SJSA1 (cell line): ENCODE measurements at places on chromosomes 16 and 17.

- peak; percentile 56 for DNase-seq
Observed at GRCh38 chr16:23434380-23434779, 18.6 kb downstream of the COG7 start.

GRCh38 chr16:57801098-57801808 is 1.0 kb downstream of the KIFC3 start:
- DNase-seq, result peak; percentile 75

GRCh38 chr16:10756574-10756973 is 12.9 kb downstream of the NUBP1 start:
- DNase-seq, result no peak

GRCh38 chr17:40093005-40093579 is 7.3 kb downstream of the NR1D1 start:
- DNase-seq, result no peak

- no peak for DNase-seq
Observed at GRCh38 chr16:50802961-50803360, 61.1 kb downstream of the CYLD start.

DNA sequence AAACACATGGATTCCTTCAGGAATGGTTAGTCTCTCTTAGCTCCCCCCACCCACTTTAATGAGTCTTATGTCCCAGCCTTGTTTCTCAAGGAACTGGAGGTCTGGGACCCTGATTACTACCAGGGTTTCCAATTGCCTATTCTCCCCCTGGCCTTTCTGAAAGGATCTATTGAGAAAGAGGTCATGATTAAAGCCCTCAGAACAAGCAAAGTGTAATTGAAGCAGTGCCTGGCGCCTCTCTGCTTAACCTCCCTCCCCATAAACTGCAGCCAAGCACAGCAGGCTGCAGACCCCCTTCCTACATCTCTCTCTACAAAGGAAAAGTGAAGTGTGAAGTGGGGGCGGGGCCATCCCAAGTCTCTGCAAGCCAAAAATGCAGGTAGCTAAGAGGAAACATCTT is 159.7 kb upstream of the CDH11 start:
- no peak for DNase-seq

GRCh38 chr16:84141143-84141670 is 3.8 kb downstream of the HSDL1 start:
- no peak for DNase-seq
